ENCODE measurements at places on chromosomes 12 and 14.

- H3K4me3 ChIP-seq: no peak overlapping the region
- DNase-seq: peak; percentile 70
- no peaks in the 10 kb centered on the region for H3K27me3 ChIP-seq
- H3K27ac ChIP-seq: no peak overlapping the region
- no peaks in the 10 kb centered on the region for H3K4me1 ChIP-seq
These were observed 12.9 kb downstream of the NYNRIN start for GRCh38 chr14:24411443-24412389.

- DNase-seq: no peak
- no peaks in the 10 kb centered on the region for H3K36me3 ChIP-seq
- no peak overlapping the region for H3K4me3 ChIP-seq
- H3K4me1 ChIP-seq: no peaks in the 10 kb centered on the region
These were observed 15.4 kb upstream of the ZNF641 start for GRCh38 chr12:48366131-48366530.

DNA sequence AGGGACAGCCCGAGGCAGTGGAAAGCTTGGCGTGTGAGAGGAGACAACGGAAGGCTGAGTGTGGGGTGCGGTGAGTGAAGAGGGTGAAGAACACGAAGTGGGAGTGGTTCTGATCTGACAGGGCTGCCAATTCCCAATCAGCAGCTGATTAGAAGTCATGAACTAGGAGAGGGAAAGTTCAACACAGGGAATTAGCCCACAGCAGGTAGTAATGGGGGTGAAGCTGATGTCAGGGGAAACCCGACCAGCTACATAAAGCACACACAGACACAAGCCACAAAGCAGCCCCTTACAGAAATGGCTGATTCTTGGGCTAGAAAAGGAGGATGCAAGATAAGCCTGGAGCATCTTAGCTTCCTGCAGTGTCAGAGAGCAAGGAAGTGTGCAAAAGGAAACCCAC, 47.5 kb upstream of the TCL1A start:
- H3K4me3 ChIP-seq: no peak overlapping the region
- no peaks in the 10 kb centered on the region for H3K27me3 ChIP-seq
- no peaks in the 10 kb centered on the region for H3K4me1 ChIP-seq
- H3K36me3 ChIP-seq: no peaks in the 10 kb centered on the region
- no peak overlapping the region for H3K27ac ChIP-seq

DNA sequence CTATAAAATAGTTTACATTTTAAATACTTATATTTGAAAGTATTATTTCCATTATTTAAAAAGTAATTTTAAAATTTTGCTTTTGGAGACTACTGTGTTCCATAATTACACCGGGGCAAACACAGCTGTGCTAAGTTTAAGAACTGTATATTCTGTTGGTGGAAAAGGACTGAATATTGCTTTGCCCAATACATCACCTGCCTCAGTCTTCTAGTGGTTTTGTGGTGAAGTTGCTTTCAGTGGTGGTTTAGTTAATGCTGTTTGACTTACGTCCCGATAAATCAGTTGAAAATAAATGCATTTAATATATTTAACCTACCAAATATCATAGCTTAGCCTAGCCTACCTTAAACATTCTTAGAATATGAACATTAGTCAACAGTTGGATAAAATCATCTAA, 23.4 kb downstream of the FBXO34 start:
- peaks cover 5% of the 10 kb centered on the region for H3K4me1 ChIP-seq
- no peaks in the 10 kb centered on the region for H3K27me3 ChIP-seq
- no peaks in the 10 kb centered on the region for H3K36me3 ChIP-seq

DNA sequence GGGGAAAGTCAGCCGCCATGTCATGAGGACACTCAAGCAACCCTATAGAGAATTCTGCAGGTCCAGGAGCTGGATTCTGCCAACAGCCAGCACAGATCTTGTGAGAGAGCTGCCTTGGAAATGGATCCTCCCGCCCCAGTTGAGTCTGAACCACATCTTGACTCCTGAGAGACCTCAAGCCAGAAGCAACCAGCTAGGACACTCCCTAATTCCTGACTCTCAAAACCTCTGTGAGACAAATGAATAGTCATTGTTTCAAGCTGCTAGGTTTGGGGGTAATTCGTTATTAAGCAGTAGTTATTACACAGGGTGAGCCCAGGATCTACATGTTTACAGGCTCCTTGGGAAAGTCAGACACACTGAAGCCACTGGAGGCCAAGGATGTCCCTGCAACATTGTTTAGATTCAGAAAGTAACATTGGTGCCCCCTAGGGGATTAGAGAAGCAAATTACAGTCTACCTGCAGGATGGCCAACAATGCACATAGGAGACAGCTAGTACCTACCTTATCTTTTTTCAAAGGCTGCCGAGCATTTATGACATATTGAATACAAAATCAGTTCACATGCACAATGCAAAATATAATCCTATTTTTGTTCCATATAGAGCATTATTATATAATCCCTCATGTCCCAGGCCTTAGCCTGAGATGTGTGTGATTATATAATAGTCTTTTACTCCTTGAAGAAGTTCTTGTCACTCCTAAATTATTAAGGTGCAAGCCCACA, 57.9 kb upstream of the FICD start:
- DNase-seq: peak; percentile 51
- no peaks in the 10 kb centered on the region for H3K27me3 ChIP-seq
- H3K36me3 ChIP-seq: no peaks in the 10 kb centered on the region
- H3K4me3 ChIP-seq: no peak overlapping the region

DNA sequence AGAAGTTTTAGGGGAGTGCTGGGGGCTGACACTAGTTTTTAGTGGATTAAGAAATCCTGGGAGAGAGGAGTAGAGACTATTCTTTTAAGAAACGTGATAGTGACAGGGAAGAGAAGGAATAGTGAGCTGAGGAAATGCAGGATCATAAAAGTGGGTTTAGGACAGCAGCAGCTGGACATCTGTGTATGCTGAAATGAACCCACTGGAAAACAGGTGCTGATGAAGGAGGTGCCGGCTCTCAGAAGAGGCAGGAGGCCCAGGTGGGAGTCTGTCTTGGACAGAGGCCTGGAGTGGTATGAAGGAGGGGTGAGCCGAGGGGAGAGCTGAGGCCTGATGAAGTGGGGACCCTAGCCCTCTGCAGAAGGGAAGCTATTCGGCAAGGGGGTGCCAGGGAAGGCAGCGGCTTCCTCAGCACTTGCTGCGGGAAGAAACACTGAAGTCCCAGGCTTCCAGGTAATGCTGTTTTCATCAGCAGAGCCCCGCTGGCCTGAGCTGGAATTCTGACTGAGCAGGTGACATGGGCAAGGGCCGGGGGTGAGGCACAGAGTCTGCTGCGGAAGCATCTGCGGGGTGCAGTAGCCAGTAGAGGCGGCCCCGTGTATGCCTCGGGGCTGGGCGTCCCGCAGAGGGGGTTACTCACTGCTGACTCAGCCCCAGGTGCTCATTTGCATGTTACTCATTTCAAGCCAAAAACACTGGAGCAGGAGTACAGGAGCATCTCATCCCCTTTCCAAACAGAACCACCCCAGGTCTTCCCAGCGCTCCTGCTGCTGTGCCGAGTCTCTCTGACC, 89.7 kb downstream of the TMCC3 start:
- H3K27ac ChIP-seq: no peak overlapping the region
- DNase-seq: peak; percentile 44
- H3K27me3 ChIP-seq: no peaks in the 10 kb centered on the region
- no peak overlapping the region for H3K4me3 ChIP-seq

DNA sequence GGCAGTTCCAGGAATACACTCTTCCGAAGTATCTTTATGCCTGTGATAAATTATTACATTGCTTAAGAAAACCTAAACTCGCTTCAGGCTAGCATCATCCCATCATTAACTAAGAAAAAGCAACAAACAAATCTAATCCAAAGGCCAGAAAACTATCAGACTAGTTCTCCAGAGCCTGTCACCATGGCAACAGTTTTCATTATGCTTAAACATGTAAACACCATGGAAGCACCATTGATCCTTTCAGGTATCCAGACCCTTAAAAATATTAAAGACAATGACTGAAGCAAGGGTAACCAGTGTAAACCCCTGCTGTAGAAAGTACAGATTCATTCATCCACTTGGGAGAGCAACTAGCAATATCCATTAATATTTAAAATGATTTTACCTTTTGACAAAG, 9.8 kb downstream of the DAD1 start:
- H3K27ac ChIP-seq: no peak overlapping the region
- no peak overlapping the region for H3K4me3 ChIP-seq
- H3K36me3 ChIP-seq: peaks cover 2% of the 10 kb centered on the region
- no peak for DNase-seq
- H3K27me3 ChIP-seq: no peaks in the 10 kb centered on the region
- H3K4me1 ChIP-seq: peaks cover 4% of the 10 kb centered on the region

- DNase-seq: no peak
- peak overlapping the region; percentile 87 for H3K4me3 ChIP-seq
- H3K27ac ChIP-seq: peak overlapping the region; percentile 77
- H3K27me3 ChIP-seq: no peaks in the 10 kb centered on the region
- no peaks in the 10 kb centered on the region for H3K36me3 ChIP-seq
These were observed 784 bp downstream of the PSMA6 start for GRCh38 chr14:35292770-35293561.

GRCh38 chr12:88202500-88202899, 60.4 kb downstream of the TMTC3 start:
- no peak overlapping the region for H3K27ac ChIP-seq
- DNase-seq: no peak
- no peak overlapping the region for H3K4me3 ChIP-seq

DNA sequence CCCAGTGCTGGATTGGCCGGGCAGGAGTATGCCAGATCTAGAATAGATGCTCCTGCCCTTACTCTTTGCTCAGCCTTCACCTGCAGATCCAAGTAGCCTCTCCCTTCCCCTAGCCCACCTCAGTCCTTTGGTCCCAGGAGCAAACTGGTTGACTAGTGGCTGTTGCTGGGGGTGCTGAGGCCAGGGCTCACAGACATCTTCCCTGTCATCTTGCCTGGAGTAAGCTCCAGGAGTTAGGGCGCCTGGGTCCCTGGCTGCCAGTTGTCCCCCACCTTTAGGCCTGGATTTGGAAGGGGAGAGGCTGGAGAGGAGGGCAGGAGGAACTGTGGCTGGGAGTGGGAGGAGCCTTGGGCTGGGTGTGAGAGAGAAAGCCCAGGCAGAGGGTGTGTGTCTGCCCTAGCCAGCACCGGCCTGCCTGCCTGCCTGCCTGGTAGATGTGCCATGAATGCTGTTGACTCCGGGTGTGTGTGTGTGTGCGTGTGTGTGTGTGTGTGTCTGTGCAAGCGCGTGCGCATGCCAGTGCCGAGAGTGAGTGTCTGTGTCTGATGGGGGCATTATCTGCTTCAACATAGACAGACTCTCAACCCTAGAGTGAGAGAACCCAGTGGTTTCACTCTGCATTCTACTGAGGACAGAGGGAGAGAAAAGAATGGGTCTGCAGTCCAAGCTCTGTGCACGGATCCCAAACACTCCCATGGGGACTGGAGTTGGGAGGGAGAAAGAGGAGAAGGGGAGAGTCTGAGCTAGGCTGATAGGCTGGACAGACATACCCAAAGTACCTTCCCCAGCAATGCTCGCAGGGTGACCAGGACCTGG, 845 bp upstream of the RARG start:
- H3K27me3 ChIP-seq: peaks cover 22% of the 10 kb centered on the region
- no peak overlapping the region for H3K4me3 ChIP-seq
- H3K36me3 ChIP-seq: no peaks in the 10 kb centered on the region
- no peaks in the 10 kb centered on the region for H3K4me1 ChIP-seq
- H3K27ac ChIP-seq: no peak overlapping the region
- DNase-seq: no peak

DNA sequence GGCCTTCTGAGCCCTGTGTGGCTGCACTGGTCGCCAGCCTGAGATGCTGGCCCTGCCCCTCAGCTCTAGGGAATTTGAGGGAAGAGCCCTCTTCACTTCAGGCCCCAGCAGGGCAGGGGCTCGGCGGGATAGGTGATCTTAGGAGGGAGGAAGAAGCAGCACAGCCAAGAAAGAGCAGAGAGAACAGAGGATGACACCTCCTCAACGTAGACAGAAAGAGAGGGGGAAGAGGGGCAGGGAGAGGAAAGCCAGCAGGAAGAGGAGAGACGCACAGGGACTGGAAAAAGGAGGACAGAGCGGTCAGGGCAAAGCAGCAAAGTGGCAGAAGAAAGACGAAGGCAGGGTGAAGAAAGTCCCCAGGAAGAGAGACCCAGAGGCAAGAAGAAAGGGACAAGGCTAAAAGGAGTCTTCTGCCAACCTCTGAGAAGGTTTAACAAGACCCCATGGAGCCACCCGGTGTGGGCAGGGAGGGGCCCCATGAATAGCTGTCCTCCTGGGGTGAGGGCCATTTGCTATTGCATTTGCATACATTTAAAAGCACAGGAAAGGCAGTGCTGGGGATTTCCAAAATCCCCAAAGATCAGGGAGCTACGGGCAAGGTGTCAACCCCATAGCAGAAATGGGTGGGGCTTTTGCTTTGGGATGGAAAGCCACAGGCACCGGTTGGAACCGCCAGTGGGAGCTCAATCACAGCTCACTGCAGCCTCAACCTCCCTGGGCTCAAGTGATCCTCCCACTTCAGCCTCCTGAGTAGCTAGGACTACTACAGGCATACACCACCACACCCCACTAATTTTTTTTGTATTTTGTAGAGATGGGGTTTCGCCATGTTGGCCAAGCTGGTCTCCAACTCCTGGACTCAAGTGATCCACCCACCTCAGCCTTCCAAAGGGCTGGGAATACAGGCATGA, 22.7 kb downstream of the CMKLR1 start:
- DNase-seq: no peak
- H3K4me1 ChIP-seq: peaks cover 18% of the 10 kb centered on the region
- H3K4me3 ChIP-seq: no peak overlapping the region

- no peak overlapping the region for H3K27ac ChIP-seq
- no peaks in the 10 kb centered on the region for H3K4me1 ChIP-seq
- H3K36me3 ChIP-seq: no peaks in the 10 kb centered on the region
- no peak overlapping the region for H3K4me3 ChIP-seq
These were observed 49.3 kb downstream of the EEA1 start for GRCh38 chr12:92879698-92880322.

DNA sequence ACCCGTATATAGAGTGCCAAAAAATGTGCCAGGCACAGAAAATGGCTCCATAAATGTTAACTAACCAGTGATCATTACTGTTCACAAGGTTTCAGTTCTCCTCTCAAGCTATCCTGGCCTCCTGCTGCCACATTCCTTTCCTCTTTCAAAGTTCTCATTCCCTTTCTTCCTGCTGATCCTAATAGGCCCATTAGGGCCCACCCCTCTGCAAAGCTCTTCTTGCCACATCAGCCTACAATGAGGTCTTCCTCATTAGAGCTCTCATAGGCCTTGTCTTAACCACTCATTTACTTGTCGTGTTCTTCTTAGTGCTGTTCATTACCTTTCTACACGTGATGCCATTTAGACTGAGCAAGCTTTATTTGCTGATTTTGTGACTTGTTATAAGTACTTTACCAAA, 40.5 kb downstream of the RPS29 start:
- no peak for DNase-seq
- no peak overlapping the region for H3K4me3 ChIP-seq
- no peaks in the 10 kb centered on the region for H3K36me3 ChIP-seq
- no peak overlapping the region for H3K27ac ChIP-seq
- no peaks in the 10 kb centered on the region for H3K27me3 ChIP-seq
- no peaks in the 10 kb centered on the region for H3K4me1 ChIP-seq

GRCh38 chr12:72282721-72283120, 10.6 kb downstream of the TRHDE start:
- no peak overlapping the region for H3K27ac ChIP-seq
- H3K27me3 ChIP-seq: no peaks in the 10 kb centered on the region
- DNase-seq: no peak

- H3K4me3 ChIP-seq: no peak overlapping the region
- no peaks in the 10 kb centered on the region for H3K4me1 ChIP-seq
- no peak overlapping the region for H3K27ac ChIP-seq
- DNase-seq: no peak
- no peaks in the 10 kb centered on the region for H3K36me3 ChIP-seq
These were observed 265.5 kb upstream of the GRIP1 start for GRCh38 chr12:66944365-66944764.

Data from endothelial cell of umbilical vein (primary cell).